ENCODE measurements at places on chromosomes 13 and 19. TPM values are rescaled to one million over a fixed set of nuclear protein-coding genes. Genes with fewer than 3 reads are reported as not detected.

Gene FAAP24
- 4.5 TPM for polyA plus RNA-seq

Gene CPB2
- polyA plus RNA-seq, result 0.17 TPM

Gene ZIM2
- polyA plus RNA-seq, result 1.9 TPM

Gene DKKL1
- 5.5 TPM for polyA plus RNA-seq

Gene FAM216B
- polyA plus RNA-seq, result 2.9 TPM
